ENCODE measurements at places on chromosomes 11 and 22. TPM values are rescaled to one million over a fixed set of nuclear protein-coding genes. Genes with fewer than 3 reads are reported as not detected.

The KRTAP5-6 gene
- total RNA-seq = not detected

DNA sequence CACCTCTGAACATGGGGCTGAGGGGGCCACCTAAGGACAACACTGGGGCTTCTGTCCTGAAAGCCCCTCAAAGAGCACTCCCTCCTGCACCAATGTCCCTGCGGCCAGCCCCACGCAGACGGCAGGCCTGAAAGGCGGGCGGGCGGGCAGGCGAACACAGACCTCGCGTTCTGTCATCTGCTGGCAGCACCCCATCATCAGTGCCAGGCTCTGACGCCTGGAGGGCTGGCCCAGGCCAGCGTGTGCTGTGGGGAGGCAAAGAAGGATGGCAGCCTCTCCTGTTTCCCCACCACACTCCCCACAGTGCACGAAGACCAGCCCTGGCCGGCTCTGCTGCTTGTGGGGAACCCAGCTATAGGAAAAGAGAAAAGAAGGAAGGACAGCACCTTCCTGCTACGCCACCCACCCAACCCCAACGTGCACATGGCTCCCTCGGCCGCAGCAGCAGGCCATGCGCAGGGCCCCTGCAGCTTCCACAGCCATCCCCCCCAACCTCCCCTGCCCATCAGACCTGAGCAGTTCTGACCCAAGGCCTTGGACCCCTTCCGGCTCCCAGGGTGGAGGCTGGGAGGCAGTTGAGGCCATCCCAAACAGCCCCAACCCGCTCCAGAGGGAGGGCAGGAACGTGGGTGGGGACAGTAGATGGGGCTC, 3.5 kb downstream of the SBF1 start:
- no peak for DNase-seq
- peak overlapping the region; percentile 82 for H3K27ac ChIP-seq
- H3K4me3 ChIP-seq = no peak overlapping the region
- H3K36me3 ChIP-seq = peaks cover 19% of the 10 kb centered on the region

GRCh38 chr11:68669301-68670090, 14.8 kb upstream of the GAL start:
- H3K36me3 ChIP-seq = no peaks in the 10 kb centered on the region
- H3K4me3 ChIP-seq = no peak overlapping the region
- H3K4me1 ChIP-seq = no peaks in the 10 kb centered on the region
- no peak overlapping the region for H3K27ac ChIP-seq
- DNase-seq = peak; percentile 65
- H3K27me3 ChIP-seq = no peaks in the 10 kb centered on the region

- no peaks in the 10 kb centered on the region for H3K4me1 ChIP-seq
- no peaks in the 10 kb centered on the region for H3K27me3 ChIP-seq
- DNase-seq = no peak
- H3K4me3 ChIP-seq = no peak overlapping the region
- no peaks in the 10 kb centered on the region for H3K36me3 ChIP-seq
Measured at GRCh38 chr11:36160091-36160490, 129.1 kb downstream of the COMMD9 start.

DNA sequence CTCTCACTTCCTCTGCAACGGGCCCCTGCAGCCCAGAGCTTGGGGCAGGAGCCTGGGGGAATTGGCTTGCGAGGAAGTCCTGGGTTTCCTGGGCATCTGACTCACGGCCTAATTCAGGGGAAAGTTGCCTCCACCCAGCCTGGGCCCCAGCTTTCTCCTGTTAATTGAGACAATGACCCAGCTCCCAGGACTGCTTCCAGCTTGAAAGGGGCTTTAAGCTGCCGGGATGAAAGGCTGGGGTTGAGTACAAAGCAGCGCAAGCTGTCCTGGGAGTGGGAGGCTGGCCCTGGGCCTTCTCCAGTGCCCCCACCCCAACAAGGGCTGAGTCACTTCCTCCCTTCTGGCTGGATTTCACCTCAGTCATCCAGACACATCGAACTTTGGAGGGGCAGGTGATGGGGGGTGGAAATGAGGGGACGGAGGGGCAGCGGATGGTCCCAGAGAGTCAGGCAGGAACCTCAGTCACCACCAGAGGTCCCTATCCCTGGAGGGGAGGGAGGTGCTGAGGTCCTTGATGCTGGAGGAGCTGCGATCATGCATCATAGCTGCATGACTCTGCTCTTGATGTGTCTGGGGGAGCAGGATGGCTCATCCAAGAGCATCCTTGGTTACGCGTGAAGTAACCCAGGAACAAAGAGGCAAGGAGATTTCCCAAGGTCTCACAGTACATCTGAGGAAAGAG, 30.1 kb upstream of the OAF start:
- DNase-seq = peak; percentile 52
- H3K4me1 ChIP-seq = peaks cover 33% of the 10 kb centered on the region

- no peaks in the 10 kb centered on the region for H3K36me3 ChIP-seq
- no peak for DNase-seq
- no peak overlapping the region for H3K4me3 ChIP-seq
- H3K27ac ChIP-seq = no peak overlapping the region
- peaks cover 3% of the 10 kb centered on the region for H3K27me3 ChIP-seq
Measured at GRCh38 chr11:12968826-12969225, 40.3 kb upstream of the RASSF10 start.

GRCh38 chr11:71406681-71407080, 41.5 kb downstream of the DHCR7 start:
- no peaks in the 10 kb centered on the region for H3K36me3 ChIP-seq
- no peak overlapping the region for H3K27ac ChIP-seq
- no peak overlapping the region for H3K4me3 ChIP-seq
- no peaks in the 10 kb centered on the region for H3K4me1 ChIP-seq
- no peak for DNase-seq

The MS4A12 gene
- not detected for total RNA-seq

The LRRN4CL gene
- total RNA-seq = not detected

The RASGRP2 gene
- 193 TPM for total RNA-seq

The ELF5 gene
- total RNA-seq = 2.6 TPM

The KRTAP5-7 gene
- total RNA-seq = 0.70 TPM

GRCh38 chr11:94635072-94635471, 67.9 kb downstream of the PIWIL4 start:
- peaks cover 32% of the 10 kb centered on the region for H3K4me1 ChIP-seq
- no peak for DNase-seq
- H3K36me3 ChIP-seq = no peaks in the 10 kb centered on the region
- H3K27me3 ChIP-seq = no peaks in the 10 kb centered on the region

The ESAM gene
- total RNA-seq = 25.6 TPM

DNA sequence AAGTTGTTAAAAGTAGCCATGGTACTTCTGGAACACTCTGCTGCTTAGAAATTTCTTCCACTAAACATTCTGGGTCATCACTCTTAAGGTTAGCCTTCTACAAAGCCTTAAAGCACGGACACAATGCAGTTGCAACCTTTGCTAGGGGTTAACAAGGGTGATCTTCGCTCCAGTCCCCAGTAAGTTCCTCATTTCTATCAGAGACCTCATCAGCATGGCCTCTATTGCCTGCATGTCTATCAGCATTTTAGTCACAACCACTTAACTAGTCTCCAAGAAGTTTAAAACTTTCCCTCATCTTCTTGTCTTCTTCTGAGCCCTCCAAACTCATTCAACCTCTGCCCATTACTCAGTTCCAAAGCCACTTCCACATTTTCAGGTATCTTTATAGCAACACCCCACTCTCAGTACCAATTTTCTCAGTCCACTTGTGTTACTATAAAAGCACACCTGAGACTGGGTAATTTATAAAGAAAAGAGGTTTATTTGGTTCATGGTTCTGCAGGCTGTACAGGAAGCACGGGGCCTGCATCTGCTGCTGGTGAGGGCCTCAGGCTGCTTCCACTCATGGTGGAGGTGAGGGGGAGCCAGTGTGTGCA, 48.7 kb upstream of the TH start:
- no peak for DNase-seq
- H3K36me3 ChIP-seq = no peaks in the 10 kb centered on the region
- H3K4me1 ChIP-seq = no peaks in the 10 kb centered on the region
- H3K27me3 ChIP-seq = no peaks in the 10 kb centered on the region

DNA sequence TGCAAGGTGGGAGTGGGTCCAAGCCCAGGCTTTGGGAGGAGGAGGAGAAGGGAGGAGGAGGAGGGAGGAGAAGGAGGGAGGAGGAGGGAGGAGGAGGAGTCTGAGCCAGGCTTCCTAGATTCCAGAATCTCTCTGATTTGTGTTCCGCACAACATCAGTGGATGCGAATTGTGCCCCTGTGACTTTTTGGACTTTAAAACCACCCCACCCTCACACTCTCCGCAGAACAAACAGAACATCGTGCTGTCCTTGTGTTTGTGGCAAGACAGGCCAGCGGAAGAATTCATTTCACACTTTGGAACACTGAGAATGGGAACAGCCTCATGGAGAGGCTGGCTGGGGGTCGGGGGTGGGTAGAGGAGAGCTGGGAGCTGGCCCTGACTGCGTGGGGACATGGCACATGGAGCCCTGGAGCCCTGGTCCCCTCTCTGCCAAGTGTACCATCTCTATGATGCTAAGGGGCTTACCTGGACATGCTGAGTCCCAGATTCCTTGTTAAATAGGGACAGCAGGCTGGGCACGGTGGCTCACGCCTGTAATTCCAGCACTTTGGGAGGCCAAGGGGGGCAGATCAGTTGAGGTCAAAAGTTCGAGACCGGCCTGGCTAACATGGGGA, 16.4 kb upstream of the SHANK2 start:
- H3K27ac ChIP-seq = no peak overlapping the region
- no peaks in the 10 kb centered on the region for H3K4me1 ChIP-seq

The MUC5AC gene
- not detected for total RNA-seq

GRCh38 chr22:23884140-23884539, 10.0 kb upstream of the MIF start:
- no peaks in the 10 kb centered on the region for H3K4me1 ChIP-seq
- no peak for DNase-seq
- no peak overlapping the region for H3K27ac ChIP-seq

DNA sequence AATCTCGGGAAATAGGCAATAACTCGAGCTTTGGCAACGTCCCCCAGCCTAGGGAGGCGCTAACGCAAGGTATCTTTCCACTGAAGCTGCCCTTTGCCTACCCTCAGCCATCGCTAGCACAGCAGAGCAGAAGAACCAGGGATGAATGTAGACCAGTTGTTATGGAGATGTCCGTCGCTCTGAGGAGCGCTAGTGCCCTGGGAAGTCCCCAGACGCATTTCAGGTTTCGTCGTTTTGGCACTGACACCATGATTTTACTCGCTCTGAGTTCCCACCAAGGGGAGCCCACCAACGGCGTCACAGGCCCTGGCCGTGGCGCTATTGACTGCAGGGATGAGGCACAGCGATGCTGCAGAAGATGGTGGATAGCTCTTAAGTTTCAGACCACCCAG, 22.7 kb upstream of the BDNF start:
- H3K27me3 ChIP-seq = peaks cover 64% of the 10 kb centered on the region
- H3K36me3 ChIP-seq = no peaks in the 10 kb centered on the region
- peak overlapping the region; percentile 28 for H3K4me3 ChIP-seq
- no peak overlapping the region for H3K27ac ChIP-seq
- DNase-seq = no peak

The PDE2A gene
- 346 TPM for total RNA-seq

GRCh38 chr11:120985718-120986569, 38.0 kb upstream of the TBCEL start:
- H3K4me1 ChIP-seq = peaks cover 15% of the 10 kb centered on the region
- H3K27me3 ChIP-seq = peaks cover 22% of the 10 kb centered on the region
- peak overlapping the region; percentile 35 for H3K4me3 ChIP-seq
- DNase-seq = peak; percentile 76
- no peak overlapping the region for H3K27ac ChIP-seq
- no peaks in the 10 kb centered on the region for H3K36me3 ChIP-seq

DNA sequence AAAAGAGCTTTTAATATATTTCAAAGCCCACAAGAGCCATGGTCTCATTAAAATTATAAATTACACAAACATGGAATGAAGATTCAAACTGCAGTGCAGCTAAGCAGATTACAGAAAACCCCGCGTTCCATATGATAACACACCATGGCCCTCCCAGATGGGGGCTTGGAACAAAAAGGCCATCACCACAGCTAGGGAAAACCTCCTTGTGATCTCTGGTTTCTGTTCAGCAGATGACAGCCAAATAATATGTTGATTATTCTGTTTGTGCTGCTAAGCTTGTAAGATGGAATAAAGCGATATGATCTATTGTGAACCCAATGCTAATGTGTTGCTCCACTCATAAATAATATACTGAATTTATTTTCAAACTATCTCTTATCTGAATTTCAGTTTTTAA, 28.5 kb downstream of the IMMP1L start:
- no peak for DNase-seq
- no peaks in the 10 kb centered on the region for H3K36me3 ChIP-seq
- no peak overlapping the region for H3K4me3 ChIP-seq
- H3K4me1 ChIP-seq = no peaks in the 10 kb centered on the region
- no peak overlapping the region for H3K27ac ChIP-seq

- H3K27ac ChIP-seq = no peak overlapping the region
- no peak for DNase-seq
- H3K27me3 ChIP-seq = no peaks in the 10 kb centered on the region
- H3K4me3 ChIP-seq = no peak overlapping the region
Measured at GRCh38 chr22:46881373-46882118, 119.1 kb downstream of the TBC1D22A start.

GRCh38 chr11:71249301-71249700, 3.1 kb downstream of the SHANK2 start:
- no peak overlapping the region for H3K4me3 ChIP-seq
- peaks cover 26% of the 10 kb centered on the region for H3K4me1 ChIP-seq
- no peaks in the 10 kb centered on the region for H3K36me3 ChIP-seq

- no peak for DNase-seq
- H3K4me3 ChIP-seq = no peak overlapping the region
- H3K27ac ChIP-seq = peak overlapping the region; percentile 69
- no peaks in the 10 kb centered on the region for H3K27me3 ChIP-seq
Measured at GRCh38 chr11:128749974-128750373, 56.1 kb downstream of the FLI1 start.

DNA sequence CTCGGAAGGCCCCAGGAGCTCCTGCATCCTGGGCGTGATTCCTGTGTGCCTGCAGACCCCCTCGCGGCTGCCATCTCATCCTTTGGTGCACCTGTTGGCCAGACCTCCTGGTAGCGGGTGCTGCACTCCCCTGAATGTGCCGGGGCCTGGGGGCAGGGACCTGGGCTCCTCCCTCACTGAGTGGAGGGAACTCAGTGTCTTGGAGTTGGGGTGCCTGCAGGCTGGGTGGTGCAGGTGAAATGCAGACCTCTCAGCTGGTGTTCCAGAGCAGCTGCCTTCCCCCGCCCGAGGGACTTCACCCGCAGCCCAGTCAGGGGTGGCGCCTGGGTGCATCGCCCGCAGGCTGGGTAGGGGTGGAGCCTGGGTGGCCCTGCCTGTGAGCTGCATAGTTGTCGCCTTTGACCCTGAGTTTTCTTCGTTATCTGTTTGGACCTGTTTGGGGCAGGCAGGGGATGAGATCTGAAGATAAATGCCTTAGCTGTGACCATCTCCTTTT, 31.4 kb downstream of the LRP5 start:
- peaks cover 31% of the 10 kb centered on the region for H3K4me1 ChIP-seq
- no peaks in the 10 kb centered on the region for H3K36me3 ChIP-seq
- H3K27ac ChIP-seq = no peak overlapping the region
- no peak overlapping the region for H3K4me3 ChIP-seq

Data from spleen (tissue), 13 donors.